ENCODE measurements at places on chromosomes 7 and 10.

- DNase-seq: no peak
- H3K4me1 ChIP-seq: peaks cover 30% of the 10 kb centered on the region
- H3K4me3 ChIP-seq: no peak overlapping the region
- H3K27me3 ChIP-seq: no peaks in the 10 kb centered on the region
- H3K36me3 ChIP-seq: peaks cover 12% of the 10 kb centered on the region
Measured at GRCh38 chr7:17307558-17307957, 9.1 kb downstream of the AHR start.

DNA sequence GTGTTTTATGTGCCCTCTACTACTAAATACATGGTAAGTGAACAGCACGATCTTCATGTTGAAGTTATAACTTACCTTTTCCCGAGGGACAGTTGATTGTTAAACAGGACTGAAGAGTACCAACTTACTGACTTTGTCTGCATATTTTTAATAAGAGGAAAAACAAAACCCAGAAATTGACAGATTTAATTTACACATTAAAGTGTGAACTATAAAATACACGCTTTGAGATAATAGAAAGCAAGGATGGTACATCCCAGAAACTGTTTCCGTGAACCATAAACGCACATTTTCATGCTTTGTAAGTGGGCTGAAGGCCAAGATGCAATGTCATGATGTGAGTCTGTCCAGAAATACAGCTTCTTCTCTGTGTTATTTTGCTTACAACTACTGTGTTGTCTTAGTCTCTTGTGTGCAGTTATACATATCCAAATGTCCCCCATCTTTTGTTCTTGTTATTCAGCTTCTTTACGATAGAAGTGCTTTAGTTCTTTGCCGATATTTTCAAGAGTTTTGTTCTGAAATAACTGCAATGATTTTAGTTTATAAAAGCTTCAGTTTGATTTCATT, 190.1 kb downstream of the MLLT10 start:
- peaks cover 4% of the 10 kb centered on the region for H3K4me1 ChIP-seq
- H3K27me3 ChIP-seq: no peaks in the 10 kb centered on the region
- no peak for DNase-seq
- no peak overlapping the region for H3K4me3 ChIP-seq
- H3K36me3 ChIP-seq: peaks cover 55% of the 10 kb centered on the region

- H3K4me1 ChIP-seq: peaks cover 94% of the 10 kb centered on the region
- peak overlapping the region; percentile 76 for H3K27ac ChIP-seq
- H3K36me3 ChIP-seq: no peaks in the 10 kb centered on the region
- peak overlapping the region; percentile 5 for H3K4me3 ChIP-seq
- H3K27me3 ChIP-seq: no peaks in the 10 kb centered on the region
- DNase-seq: no peak
Measured at GRCh38 chr10:33114451-33114952, 156.5 kb upstream of the ITGB1 start.

DNA sequence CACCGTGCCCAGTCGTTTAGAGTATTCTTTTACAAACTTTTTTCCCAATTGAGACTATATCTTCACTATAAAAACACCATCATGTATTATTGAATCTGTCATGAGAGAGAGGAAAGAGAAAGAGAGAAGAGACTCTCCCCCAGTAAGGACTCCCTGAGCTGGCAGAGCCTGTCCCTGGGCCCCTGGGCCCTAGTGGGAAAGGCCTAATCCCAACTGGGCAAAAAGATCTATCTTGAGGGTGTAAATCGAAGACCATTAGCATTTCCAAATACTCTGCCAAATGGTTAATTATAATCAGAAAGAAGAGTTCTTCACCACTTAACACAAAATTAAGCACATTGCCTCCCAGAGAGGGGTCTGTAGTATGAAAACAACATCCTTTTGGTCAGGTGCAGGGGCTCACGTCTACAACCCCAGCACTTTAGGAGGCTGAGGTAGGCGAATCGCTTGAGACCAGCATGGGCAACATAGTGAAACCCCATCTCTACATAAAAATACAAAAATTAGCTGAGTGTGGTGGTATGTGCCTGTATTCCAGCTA, 108.2 kb downstream of the SKIDA1 start:
- no peaks in the 10 kb centered on the region for H3K27me3 ChIP-seq
- no peak overlapping the region for H3K4me3 ChIP-seq
- H3K36me3 ChIP-seq: no peaks in the 10 kb centered on the region
- no peak for DNase-seq

DNA sequence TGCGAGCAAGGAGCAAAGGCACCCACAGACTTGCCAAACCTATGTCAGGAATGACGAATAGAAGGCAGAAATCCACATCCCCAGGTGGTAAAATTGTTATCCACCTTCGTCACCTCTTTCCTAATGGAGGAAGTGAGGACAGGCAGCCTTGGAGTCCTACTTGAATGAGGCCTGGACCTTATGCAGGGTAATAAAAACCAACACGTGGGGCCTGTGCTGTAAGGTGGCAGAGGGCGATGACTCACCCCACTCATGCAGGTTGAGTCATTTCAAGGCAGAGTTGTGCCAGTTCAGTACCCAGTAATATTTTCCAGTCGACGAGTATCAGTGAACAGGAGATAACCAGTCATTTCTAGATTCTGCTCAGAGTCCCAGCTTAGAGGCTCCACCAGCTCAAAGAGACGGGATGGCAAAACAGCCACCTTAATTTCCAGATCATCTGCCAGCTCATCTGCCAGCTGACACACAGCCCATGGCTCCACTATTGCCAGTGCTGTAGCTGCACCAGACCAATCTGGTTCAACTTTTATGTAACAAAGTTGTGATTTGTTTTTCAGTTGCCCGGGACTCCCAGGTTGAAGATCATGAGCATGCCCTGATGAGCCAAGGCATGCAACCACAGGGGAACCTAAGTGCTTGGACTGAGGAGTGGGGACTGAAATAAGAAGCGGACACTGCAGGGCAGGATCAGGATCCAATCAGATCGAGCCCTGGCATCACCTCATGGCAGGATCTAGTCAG, 176.2 kb upstream of the ITGB1 start:
- no peaks in the 10 kb centered on the region for H3K36me3 ChIP-seq
- DNase-seq: peak; percentile 21
- peak overlapping the region; percentile 57 for H3K27ac ChIP-seq
- no peaks in the 10 kb centered on the region for H3K27me3 ChIP-seq

GRCh38 chr10:45001381-45002148, 842 bp downstream of the ZNF22 start:
- peak; percentile 27 for DNase-seq
- peaks cover 34% of the 10 kb centered on the region for H3K36me3 ChIP-seq
- peak overlapping the region; percentile 87 for H3K4me3 ChIP-seq
- peak overlapping the region; percentile 93 for H3K27ac ChIP-seq
- peaks cover 25% of the 10 kb centered on the region for H3K4me1 ChIP-seq

DNA sequence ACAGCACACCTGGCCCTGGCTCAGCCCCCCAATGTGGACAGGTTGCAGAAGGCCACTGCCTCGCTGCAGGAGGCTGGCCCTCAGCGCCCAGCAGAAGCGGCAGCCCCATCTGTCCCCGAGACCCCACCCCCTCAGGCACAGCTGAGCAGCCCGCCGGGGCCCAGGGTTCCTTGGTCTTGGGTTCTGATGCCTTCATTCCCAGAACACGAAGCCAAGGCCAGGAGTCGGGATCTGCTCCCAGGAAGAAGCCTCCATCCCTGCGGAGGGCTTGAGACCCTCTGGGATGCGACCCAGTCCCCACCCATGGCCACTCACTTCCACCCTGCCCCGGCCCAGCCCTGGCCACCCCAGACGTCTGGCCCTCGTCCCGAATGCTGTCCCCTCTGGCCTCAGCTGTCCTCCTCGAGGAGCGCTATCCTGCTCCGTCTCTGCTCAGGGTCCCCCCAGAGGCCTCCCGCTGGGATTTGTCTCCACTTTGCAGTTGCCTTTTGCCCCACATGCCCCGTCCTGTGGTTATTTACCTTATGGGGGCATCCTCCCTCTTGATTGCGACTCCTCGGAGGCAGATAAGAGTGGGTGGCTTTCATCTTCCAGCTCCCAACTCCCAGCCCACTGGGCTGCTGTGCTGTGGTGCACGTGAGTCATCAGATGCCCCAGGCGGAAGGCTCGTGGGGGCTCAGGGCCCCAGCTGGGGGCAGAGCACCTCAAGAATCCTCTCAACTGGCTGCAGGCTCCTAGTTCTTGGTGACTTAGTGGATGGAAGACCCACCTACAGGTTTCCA, 97.5 kb downstream of the MKI67 start:
- DNase-seq: no peak
- peaks cover 4% of the 10 kb centered on the region for H3K27me3 ChIP-seq
- no peaks in the 10 kb centered on the region for H3K36me3 ChIP-seq
- peaks cover 9% of the 10 kb centered on the region for H3K4me1 ChIP-seq
- H3K4me3 ChIP-seq: no peak overlapping the region
- H3K27ac ChIP-seq: no peak overlapping the region

DNA sequence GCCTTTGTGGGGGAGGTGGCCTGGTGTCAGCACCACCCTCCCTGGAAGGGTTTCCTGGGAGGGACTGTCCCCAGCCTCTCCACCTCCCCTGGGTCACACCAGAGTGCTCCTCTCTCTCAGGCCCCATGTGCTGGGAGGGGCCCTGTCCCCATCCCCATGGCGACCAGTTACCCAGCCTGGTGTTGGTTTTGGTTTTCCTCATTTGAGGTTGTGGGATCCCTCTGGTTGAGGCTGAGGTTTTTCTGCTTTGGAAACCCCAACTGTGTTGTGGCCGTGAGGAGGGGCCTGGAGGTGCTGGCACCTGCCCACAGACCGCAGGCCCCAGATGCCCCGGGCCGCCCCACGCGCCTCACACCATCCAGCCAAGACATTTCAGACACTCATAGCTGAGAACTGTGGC, 106.3 kb downstream of the GRK5 start:
- H3K27me3 ChIP-seq: no peaks in the 10 kb centered on the region
- H3K36me3 ChIP-seq: peaks cover 3% of the 10 kb centered on the region
- DNase-seq: peak; percentile 66
- peak overlapping the region; percentile 79 for H3K27ac ChIP-seq
- H3K4me3 ChIP-seq: peak overlapping the region; percentile 26

DNA sequence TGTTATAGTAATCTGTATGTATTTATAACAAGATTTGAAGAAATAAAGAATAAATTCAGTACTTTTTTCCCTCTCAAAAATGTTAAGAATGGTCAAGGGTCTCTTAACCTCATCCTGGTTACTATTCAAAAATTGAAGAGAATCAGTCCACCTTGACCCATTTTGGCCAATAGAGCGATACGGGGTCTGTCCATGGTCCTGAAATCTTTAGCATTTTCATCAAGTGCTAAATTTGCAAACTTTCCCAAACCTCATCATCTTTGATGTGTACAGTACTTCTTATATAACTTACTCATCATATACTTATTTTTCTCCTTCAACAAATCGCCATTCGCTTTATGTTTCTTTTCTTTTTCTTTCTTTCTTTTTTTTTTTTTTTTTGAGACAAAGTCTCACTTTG, 23.6 kb downstream of the TMEM178B start:
- no peaks in the 10 kb centered on the region for H3K36me3 ChIP-seq
- H3K27me3 ChIP-seq: peaks cover 3% of the 10 kb centered on the region
- DNase-seq: no peak
- H3K27ac ChIP-seq: no peak overlapping the region
- no peak overlapping the region for H3K4me3 ChIP-seq
- no peaks in the 10 kb centered on the region for H3K4me1 ChIP-seq

All from activated B cell treated with CpG ODN at 0.5 μM for 24 hours (primary cell).